ENCODE measurements at places on chromosomes 3 and 15.

DNA sequence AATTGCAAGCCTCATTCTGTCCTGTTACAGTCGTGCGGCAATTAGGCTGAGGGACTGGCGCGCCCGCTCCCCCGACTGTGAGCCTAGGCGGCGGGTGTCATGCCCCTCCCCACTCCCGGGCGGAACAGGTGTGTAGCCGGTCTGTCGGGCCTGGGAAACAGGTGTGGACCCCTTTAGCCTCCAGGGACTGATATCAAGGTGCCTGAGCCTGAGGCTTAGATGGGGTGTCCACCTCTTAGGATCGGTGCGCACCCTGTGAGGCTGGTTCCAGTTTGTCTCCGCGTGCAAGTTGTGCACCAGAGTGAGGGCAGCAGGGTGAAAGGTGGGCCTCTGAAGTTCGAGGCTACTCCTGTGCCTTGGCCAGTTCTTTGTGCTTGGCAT is 686 bp downstream of the VPS8 start:
- DNase-seq: no peak

GRCh38 chr3:115671761-115672455 is 48.6 kb downstream of the GAP43 start:
- no peak for DNase-seq

DNA sequence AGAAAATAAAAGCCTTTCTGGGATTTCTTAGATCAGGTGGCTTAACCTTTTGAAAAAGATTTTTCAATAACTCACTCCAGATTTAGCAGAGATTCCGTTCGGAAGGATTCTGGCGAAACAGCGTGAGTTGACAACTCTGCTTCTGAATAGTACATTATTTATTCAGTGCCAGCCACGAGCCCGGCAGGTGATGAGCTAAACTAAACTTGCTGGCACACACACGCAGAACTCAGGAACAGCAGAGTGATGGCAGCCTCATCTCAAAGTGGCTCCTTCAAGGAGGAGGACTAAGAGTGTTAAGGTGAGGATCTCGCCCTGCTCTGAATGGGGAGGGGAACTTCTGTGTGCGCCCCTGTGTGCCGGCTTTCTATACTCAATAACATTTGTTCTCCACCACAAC is 114.3 kb downstream of the FAM43A start:
- no peak for DNase-seq

- DNase-seq: no peak
Observed at GRCh38 chr15:99436542-99437314, 129.1 kb upstream of the MEF2A start.

GRCh38 chr3:46852334-46852720 is 10.9 kb downstream of the MYL3 start:
- DNase-seq: no peak

DNA sequence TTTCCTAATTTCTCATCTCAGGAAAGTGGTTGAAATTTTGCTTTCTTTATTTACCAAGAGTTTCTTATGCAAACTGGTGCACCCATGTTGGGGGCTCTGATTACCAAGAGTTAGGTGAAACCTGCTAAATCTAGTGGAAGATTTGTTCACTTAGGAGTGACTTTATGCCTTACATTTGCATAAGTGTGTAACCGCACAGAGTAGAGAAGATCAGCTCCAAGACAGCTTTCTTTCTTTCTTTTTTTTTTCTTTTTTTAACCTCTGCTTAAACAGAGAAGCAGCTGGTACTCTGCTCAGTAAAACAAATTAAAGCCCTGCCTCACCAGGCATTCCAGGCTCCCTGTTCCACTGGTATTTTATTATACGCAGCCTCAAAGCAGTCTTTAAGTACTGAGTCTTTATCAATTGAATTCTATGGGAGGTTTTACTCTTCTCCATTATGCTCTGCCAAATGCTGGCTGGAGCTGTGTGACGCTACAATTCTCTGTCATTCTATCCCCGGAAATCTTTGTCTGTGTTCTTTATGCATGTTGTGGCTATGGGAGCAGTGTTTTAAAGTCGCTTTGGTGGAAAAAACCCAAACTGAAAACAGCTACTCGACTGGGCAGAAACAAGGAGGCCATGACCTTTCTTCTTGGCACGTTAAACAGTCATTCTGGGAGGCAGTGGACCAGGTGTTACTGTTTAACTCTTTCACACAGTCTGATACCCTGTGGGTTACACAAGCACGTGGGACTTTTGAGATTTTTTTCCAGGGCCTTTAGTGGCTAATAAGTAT is 55.2 kb upstream of the GBE1 start:
- DNase-seq: no peak

GRCh38 chr3:172476347-172476746 is 28.1 kb upstream of the GHSR start:
- no peak for DNase-seq

GRCh38 chr15:23877502-23878412 is 190.7 kb upstream of the NDN start:
- DNase-seq: peak; percentile 26

GRCh38 chr3:90055666-90056065 is 948.2 kb downstream of the EPHA3 start:
- DNase-seq: no peak

DNA sequence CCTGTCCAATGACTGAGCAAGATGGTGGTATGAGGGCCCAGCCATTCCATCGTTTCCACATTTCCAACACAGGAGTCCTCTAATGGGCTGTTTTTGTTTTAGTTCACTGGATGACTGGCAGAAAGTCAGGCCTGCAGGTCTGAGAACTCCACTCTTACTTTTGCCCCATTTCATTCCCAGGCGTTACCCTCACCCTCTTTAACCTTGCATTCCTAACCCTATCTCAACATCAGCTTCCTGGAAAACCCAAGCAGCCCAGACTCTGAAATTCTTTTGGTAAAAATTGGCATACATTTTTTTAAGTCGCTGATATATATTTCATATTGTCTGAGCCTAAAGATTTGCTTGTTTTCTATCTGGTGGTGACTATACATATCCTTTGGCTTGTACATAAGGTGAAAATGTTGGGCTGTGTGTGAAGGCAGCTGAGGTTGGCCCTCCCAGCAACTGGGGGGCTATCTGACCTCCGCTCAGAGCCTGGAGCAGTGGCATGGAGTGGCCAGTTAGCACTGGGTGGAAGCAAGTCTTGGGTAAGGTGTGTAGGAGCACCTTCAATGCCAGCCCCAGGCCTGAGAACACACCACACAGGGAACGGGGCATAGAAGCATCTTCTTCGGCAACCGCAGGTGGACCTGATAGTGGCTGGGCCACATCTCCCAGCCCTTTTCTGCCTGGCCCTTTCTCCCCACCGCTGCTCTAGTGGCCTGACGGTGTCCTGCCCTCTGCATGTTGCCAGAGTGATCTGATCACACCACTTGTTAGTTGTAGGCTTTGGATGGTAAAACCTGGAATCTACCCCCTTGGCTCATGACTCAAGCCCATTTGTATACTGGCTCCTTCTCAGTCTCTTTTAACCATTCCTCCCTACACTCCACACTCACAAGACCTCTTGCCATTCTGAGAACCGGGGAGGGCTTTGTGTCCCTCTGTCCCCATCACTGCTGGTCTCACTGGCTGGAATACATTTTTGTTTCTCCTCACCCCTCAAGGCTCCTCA is 50.0 kb downstream of the AMOTL2 start:
- DNase-seq: no peak
